Thoracic aorta (tissue), 2 donors: ENCODE measurements at places on chromosomes 11 and 22.

DNA sequence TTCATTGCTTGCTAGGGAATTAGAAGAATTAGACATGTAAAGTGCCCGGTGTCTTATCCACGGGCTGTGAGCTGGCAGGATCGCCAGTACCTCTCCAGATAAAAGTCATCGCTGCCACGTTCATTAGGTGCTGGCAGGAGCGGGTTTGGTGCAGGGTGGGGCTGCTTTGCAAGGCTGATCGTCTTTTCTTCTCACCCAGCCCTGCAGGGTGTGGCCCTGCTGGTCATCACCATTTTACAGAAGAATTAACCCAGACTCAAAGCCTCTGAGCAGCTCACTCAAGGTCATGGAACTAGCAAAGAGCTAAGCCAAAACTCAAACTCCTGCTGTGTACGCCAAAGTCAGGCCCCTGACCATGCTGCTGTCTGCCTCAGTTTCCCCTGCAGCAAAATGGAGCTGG, 6.1 kb upstream of the FGF4 start:
- no peak overlapping the region for H3K4me3 ChIP-seq
- no peaks in the 10 kb centered on the region for H3K36me3 ChIP-seq
- H3K4me1 ChIP-seq = no peaks in the 10 kb centered on the region
- H3K27me3 ChIP-seq = no peaks in the 10 kb centered on the region
- no peak overlapping the region for H3K27ac ChIP-seq
- DNase-seq = no peak

- H3K4me3 ChIP-seq = no peak overlapping the region
- H3K36me3 ChIP-seq = no peaks in the 10 kb centered on the region
- no peak for DNase-seq
- no peak overlapping the region for H3K27ac ChIP-seq
Measured at GRCh38 chr11:125020342-125020741, 42.8 kb upstream of the SLC37A2 start.

DNA sequence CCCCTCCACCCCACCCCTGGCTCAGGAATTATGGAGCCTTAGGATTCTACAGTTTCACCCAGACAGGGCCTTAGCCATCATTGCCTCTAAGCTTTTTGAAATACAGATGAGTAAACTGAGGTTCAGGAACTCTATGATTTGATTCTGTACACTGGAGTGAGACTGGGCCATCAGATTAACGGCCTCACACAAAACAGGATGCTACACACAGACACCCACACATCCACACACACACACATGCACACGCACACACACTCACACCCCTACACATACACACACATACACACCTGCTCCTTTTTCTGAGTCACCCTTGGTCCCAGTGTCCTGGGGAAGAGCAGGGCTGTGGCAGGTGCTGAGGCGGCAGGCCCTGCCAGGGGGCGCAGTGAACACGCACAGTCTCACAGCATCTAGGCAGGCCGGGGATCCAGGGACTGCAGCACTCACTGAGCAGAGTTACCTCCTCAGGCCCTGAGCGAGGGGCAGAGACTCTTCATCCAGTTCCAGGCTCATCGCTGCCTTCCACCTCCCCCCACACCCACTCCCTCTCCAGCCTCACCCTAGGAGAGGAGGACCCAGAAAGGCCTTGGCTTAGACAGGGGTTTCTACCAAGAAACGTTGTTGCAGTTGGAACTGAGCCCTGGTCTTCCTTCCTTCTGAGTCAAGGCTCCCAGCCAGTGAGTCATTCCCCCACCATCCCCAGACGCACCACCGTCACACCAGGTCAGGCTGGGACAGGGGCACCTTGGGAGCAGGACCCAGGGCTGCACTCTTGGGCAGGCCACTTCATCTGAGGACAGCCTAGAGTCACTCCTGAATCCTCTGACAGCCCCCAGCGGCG, 89.8 kb upstream of the PARVA start:
- H3K36me3 ChIP-seq = no peaks in the 10 kb centered on the region
- H3K4me1 ChIP-seq = peaks cover 50% of the 10 kb centered on the region
- H3K4me3 ChIP-seq = peak overlapping the region; percentile 16
- H3K27ac ChIP-seq = peak overlapping the region; percentile 89

DNA sequence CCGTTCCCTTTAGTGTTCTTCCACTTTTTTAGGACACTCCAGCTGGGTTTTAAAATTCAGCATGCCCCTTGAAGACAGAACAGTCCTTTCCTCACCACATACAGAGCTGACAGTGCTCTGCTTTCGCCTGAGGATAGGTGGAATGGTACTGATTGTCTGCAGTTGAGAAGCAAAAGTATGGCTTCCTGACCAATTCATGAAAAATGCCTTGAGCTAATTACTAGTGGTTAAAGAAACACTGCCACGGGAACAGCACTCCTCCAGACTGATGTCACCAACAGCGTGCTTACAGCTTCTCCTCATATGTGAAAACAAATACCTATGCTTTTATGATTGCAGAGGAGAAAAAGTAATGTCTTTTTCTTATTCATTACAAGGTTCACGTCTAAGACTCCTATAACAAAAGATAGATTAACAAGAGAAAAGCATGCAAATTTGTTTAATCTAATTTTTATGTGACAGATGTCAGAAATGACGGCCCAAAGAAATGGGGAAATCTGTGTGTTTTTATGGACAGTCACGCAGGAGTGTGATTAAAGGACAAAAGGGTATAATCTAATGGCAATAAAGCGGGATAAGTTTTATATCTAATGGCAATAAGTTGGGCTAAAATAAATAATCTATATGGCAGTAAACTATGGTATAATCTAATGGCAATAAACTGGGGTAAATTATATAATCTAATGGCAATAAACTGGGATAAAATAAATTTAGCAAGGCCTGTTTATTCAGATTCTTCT, 123.4 kb upstream of the ARHGAP42 start:
- H3K4me1 ChIP-seq = peaks cover 23% of the 10 kb centered on the region
- H3K4me3 ChIP-seq = no peak overlapping the region
- DNase-seq = no peak
- H3K27ac ChIP-seq = no peak overlapping the region

DNA sequence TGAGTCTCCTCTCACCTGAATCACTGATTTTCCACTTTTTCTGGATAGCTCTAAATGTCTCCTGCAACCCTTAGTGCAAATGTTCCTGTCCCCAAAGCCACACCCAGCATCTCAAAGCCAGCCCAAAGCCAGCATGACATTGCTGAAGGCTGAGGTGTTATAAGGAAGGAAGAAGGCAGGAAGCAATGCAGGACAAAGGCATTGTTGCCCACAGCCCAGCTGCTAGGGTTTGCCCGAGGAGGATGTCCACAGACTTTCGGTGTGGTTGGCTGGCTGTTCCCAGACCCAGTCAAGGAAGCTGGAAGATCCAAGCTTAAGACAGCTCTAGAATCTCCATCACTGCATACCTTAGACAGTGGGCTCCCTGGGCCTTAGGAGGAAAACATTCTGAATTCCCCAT, 23.5 kb downstream of the CHST1 start:
- H3K27me3 ChIP-seq = no peaks in the 10 kb centered on the region
- no peaks in the 10 kb centered on the region for H3K36me3 ChIP-seq
- no peak for DNase-seq
- no peak overlapping the region for H3K27ac ChIP-seq

GRCh38 chr11:130729678-130730300, 186.5 kb downstream of the SNX19 start:
- H3K27ac ChIP-seq = no peak overlapping the region
- no peak for DNase-seq
- no peaks in the 10 kb centered on the region for H3K36me3 ChIP-seq

DNA sequence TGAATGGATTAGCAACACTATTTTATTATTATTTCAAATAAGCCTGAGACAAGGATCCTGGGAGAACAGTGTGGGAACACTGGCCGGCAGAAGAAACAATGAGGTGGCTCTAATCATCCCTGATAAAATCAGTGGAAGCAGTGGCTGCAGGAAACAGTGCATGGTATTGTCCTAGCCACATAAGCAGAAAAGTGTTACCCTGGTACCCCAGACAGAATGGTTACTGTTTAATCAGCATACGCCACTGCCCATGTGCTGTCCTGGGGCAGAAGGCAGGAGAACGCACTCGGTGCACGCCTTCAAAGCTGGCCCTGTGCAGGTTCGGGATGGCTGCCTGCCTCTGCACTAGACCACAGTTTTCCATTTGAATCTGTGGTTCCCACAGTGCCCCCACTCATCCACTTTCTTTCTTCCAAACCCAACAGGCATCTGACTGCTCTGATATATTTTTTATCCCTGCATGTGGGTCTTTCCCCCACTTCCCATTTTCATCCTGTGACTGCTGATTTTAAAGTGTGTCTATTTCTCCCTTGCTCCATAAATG, 25.7 kb downstream of the OPCML start:
- no peaks in the 10 kb centered on the region for H3K27me3 ChIP-seq
- DNase-seq = no peak
- H3K27ac ChIP-seq = no peak overlapping the region
- H3K36me3 ChIP-seq = no peaks in the 10 kb centered on the region
- no peaks in the 10 kb centered on the region for H3K4me1 ChIP-seq

GRCh38 chr22:19059481-19060278, 62.5 kb downstream of the DGCR2 start:
- no peak overlapping the region for H3K4me3 ChIP-seq
- peaks cover 55% of the 10 kb centered on the region for H3K36me3 ChIP-seq
- no peaks in the 10 kb centered on the region for H3K4me1 ChIP-seq
